Stimulated activated CD4-positive, alpha-beta T cell treated with anti-CD3 and anti-CD28 coated beads, Interleukin-1b, Interleukin-23, amount 100 ng/mL, for 24 hours (primary cell): ENCODE measurements at places on chromosomes 5 and 9.

DNA sequence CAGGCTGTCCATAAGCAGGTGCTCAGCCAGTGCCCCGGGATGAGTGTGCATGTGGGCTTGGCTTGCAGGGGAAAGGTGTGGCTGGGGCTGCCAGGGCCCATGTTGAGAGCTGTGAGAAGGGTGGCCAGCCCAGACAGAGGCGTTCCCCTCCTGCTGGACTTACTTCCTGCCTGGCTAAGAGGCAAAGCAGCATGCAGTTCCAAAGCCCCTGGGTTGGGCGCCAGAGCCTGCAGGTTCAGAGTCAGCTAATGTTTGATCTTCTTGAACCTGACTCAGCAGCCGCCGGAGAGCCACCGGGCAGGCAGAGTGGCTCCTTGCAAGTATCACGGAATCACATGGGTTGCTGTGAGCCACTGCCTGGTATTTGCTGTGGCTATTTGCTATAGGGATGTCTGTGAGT lies 168.4 kb upstream of the MAP1B start:
- no peak for DNase-seq

DNA sequence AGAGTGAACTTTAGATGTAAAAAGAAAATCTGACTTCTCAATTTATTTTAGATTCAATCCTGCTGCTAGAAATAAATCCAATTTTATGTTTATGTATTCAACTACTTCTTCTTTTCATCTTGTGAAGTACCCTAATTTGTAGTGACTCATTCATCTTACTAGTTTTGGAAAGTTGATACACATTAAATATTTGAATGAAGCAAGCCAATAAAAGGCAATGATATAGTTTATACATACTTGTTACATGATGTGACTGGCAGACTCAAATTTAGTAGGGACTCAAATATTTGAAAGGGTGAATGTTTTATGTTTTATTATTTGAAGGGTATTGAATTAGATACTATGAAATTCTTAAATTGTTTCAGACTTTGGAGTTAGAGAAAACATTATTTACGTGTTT lies 34.7 kb downstream of the CSNK1G3 start:
- no peak for DNase-seq

- DNase-seq, result no peak
Observed at GRCh38 chr9:100206899-100207298, 107.9 kb downstream of the INVS start.

- no peak for DNase-seq
Observed at GRCh38 chr5:55385846-55386245, 78.1 kb downstream of the MTREX start.

DNA sequence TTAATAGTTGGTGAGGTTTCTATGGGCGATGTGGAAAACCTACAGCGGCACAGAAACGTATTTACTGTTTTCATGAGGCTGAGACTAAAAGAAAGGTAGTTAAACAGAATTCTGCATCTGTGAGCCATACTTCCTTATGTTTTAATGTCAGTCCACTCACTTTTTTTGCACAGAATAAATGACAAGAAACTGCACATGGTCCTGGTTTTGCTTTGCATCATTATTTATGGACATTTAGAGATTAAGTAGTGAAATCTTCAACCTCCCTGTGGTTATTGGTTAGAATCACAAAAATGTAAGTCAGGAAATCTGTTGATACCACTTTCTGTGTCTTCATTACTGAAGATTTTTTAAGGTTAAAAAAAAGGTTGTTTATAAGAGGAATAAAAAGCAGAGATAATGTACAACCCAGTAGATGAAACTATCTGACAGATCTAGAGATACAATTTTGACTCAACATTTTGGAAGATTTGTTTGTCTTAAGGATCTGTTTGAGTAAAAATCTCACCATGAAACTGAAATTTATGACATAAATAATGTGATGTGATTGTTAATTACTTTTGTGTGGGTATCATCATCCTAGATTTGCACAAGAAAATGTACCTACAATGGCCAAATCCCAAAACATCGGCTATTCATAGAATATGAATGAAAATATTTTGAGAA lies 2.4 kb downstream of the PRR16 start:
- DNase-seq, result no peak

GRCh38 chr9:25461416-25461815 lies 216.8 kb downstream of the TUSC1 start:
- no peak for DNase-seq

DNA sequence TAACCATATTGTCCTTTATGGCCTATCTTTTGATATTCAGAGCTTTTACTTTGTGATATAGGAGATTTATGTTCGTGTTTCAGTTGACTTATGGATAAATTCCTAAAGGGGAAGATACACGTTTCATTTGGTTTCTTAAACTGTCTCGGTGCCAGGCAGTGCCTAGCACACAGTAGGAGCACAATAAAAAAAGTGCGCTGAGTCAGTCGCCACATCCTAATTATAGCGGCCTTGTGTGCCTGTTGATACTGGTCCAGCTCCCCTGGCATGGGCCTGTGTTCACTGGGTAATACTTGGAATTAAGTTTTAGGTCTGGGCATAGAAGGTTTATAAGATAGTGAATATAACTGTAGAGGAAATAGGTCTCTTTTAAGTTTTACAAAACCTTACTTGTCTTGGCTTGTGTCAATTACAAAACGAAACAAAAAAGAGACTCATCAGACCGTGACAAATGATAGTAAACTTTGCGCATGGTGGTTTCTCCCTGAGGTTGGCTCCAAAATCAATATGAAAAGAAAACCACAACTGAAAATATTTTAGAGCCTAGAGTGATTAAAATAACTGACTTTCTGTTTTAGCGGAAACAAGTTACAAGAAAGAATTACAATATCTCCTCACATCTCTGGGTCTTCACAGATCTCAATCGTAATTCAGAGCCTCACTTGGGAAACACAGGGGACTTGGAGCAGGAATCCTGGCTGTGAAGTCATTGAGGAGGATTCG lies 84.8 kb downstream of the MVB12B start:
- no peak for DNase-seq

- DNase-seq, result no peak
Observed at GRCh38 chr5:15691521-15691920, 191.5 kb downstream of the FBXL7 start.

GRCh38 chr9:94086486-94087345 lies 2.5 kb downstream of the PTPDC1 start:
- no peak for DNase-seq

DNA sequence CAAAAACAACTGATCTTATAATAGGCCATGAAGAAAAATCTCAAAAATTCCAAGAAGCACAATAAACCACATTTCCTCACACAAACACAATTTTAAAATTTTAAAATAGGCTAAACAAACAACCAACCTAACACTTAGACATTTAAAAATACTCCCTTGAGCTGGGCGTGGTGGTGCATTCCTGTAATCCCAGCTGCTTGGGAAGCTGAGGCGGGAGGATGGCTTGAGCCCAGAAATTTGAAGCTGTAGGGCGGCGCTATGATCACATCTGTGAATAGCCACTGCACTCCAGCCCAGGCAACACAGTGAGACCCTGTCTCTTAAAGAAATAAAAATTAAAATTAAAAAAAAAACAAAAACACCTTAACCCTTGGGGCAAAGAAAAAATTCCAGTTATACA lies 36.9 kb upstream of the TESK1 start:
- no peak for DNase-seq

- no peak for DNase-seq
Observed at GRCh38 chr9:95756986-95757385, 118.5 kb upstream of the ERCC6L2 start.

- DNase-seq, result no peak
Observed at GRCh38 chr9:18490641-18491370, 16.9 kb downstream of the ADAMTSL1 start.

- no peak for DNase-seq
Observed at GRCh38 chr9:114720086-114720676, 38.2 kb upstream of the TEX48 start.
